ENCODE measurements at places on chromosomes 12 and 14.

GRCh38 chr14:90458536-90458935, 61.7 kb downstream of the CALM1 start:
- DNase-seq: no peak

DNA sequence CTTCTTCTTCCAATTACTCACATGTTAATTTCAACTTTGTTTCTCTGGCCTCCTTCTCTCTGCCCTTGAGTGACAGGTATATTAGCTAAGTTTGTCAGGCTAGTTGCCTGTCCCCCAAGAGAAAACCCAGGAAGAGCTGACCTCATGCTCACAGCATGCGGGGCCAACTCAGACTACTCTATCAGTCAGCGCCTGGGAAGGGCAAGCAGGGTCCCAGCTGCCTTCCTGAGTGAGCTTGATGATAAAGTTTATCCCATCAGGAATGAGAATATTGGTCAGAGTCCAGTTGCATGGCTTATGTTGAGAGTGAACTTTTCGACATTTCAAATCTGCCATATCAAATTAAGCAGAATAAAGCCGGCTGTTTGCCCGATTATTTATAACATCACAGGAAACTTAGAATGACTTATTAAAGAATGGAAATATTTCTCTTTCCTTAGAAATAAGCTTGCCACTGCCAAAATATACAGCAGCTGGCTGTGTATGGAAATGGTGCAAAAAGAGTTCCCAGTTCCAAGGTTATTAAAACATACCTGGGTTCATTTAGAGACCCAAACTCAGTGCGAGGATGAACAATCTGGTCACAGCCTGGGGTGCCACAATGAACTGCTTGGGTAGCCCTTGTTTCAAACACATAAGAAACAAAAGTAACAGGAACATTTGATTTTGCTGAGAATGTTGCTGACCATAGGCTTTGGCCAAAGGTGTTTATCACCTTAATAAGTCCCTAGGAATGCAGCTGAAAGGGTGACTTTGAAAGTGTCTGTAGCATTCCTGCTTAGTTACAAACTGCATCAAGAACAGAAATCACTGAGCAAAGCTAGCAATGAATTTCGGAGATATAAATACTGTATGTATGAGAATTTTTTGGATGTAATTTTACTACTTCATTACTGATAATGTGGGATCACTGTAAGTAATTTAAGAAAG, 1553.8 kb upstream of the FLRT2 start:
- DNase-seq: no peak

DNA sequence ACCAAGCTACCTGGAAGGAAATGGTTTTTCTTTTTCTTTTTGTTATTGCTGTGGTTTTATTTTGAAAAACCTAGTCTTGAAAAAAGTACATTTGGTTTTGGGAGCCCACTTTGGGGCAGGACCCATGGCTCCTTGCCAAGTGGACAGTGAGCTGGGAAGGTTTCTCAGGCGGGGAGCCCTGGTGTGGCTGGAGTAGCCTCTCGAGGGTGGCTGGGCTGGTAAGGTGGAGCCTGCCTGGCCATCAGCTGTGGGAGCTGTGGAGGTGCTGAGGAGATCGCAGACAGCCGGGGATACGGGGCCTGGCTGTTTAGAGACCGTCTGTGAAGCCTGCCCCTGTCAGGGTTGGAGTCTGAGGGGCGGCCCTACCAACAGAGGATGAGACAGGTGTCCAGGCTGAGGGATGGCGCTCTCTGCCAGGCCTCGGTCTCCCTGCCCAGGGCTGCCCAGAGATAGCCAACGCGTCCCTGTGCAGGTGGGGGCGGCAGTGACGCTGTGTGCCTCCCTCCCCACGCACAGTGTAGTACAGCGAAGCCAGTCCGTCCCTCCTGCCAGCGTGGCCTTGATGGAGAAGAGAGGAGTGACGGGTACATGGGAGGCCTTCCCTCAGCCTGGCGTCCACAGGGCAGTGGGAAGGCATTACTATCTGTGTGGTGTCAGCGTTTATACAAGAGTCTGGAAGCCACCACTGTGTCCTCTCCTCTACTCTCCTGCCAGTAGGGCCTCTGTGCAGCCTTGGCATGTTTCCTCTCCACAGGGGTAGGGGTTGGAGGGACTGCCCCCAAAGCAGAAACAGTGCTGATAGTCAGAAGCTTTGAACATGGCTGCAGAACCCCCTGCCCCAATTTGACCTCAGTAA, 5.9 kb downstream of the RIN3 start:
- no peak for DNase-seq

DNA sequence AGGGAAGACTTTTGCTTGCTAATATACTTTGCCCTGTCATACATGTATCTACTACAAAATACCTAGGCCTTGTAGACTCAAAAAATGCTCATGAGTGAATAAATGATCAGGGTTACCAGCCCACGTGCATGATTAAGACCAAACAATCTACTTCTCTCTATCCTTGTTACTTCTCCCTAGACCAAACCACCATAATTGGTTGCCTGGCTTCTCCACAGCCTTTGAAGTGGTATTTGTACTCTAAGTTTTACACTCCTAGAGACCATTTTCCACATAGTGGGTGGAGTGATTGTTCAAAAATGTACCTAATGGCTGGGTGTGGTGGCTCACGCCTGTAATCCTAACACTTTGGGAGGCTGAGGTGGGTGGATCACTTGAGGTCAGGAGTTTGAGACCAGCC, 14.1 kb upstream of the RPS6KL1 start:
- DNase-seq: no peak

DNA sequence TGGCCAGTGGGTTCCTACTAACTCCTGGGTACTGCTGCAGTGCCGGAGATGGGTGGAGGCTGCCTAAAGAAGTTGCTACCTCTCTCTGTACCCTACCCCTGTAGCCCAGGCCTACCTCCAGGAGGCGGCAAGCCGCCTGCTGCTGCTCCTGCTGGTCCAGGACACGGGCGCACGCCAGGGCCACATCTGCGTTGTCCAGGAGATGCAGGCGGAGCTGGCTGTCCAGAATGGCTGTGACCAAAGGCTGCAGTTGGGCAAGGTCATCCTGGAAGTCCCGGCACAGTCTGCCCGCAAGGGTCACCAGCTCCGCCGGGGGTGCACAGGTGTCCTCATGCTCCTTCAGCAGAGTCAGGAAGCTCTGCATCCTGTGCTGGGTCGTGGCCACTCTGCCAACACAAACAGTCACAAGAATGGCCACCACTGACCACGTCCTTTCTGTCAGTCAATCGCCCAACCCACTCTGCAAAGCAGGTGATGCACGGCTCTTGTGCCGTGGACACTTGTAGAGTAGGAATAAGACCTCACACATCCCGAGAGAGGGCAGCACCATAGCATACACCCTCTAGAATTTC, 1.6 kb downstream of the ANHX start:
- no peak for DNase-seq

DNA sequence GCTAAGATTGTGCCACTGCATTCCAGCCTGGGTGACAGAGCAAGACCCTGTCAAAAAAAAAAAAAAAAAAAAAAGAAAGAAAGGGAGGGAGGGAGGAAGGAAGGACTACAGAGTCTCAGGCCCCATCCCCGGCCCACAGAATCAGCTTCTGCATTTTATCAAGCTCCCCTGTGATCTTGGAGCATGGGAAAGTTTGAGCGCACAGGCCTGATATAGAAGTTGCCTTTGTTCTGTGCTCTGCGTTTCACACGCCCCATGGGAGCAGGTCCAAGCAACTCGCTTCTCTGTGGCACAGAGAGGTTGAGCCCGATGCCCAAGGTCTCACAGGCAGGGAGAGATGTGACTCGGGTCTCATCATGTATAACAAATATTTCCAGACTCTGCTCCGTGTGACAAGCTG, 101.8 kb downstream of the PHETA1 start:
- DNase-seq: no peak

DNA sequence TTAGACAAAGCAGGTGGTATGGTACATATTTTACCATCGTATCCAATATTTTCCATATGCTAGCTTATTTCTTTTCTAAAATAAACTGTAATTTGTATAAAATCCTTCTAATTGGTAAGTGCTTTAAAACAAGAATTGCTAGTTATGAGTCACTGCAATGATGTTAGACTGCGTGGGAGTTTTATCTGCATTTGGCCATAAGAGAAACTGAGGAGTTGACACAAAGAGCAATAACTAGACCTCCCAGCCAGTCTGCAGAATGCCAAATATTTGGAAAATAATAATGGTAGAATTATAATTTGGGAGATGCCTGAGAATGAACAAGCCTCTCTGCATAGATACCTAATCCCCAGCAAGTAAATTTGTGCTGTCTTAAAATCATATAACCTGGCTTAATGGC, 61.7 kb upstream of the PTPRR start:
- no peak for DNase-seq

- no peak for DNase-seq
Measured at GRCh38 chr14:99093532-99094517, 178.2 kb downstream of the BCL11B start.

DNA sequence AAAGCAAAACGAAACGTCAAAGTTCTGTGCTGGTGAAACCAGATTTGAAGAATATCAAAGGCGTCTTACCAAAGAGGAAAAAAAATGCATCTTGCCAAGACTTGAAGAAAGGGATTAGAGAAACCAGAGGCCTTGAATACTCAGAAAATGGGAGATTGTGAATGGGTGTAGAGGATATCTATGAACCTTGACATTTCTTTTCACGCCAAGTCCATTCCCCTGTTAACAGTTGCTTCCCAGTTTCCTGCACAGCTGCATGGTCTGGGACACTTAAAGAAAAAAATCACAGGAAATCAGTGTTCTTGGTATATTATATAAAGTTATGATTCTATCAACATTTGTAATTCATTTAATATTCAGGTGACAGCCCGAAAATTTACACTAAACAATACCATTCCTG, 1.4 kb upstream of the GTF2A1 start:
- DNase-seq: no peak

GRCh38 chr14:96582411-96582961, 80.3 kb downstream of the PAPOLA start:
- DNase-seq: no peak

DNA sequence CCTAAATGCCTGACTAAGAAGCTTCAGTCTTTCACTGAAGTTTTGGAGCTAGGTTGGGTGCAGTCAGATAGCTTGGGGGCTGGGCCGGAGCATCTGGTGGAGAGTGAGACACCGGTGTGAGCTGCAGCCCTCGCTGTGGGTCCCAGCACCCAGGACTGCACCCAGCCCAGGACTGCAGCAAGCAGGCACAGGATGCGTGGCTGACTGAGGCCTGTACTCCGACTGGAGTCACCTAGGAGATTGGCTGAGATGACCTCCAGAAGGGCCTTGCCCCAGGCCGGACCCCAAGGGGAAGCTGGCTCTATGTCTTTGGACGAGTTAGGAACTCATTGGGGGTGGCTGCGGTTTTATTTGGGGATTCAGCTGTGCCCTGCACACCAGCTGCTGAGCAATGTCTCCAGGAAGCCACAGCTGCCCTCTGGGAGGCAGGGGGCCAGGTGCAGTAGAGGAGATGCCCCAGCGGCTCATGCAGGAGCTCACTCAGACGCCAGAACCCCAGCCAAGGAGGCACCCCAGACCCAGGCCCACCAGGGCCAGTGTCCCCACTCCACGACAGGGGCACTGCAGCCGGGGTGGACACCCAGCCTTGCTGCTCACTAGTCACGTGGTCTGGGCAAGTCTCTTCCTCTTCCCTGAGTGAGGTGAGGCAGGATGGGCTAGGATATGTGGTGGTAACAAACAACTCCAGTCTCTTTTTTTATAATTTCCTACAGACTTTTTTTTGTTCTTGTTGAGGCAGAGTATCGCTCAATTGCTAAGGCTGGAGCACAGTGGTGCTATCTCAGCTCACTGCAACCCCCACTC, 31.8 kb upstream of the RCOR1 start:
- DNase-seq: no peak

DNA sequence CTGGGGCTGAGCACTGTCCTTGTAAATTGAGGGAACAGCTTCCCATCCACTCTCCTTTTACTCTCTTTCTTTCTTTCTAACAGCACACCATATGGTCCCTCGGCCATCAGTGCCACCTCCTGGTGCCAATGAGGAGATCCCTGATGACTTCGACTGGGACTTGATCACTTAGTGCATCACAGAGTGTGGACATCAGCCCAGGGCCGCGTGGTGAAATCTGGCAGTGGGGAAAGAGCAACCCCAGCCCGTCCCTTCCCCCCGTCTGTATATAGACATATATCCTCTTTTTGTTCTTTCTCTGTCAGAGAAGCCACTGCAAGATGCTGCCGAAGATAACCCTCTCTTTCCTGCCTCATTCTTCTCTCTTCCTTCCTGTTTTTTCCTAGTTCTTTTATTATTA, 13.5 kb downstream of the C3AR1 start:
- DNase-seq: no peak

- DNase-seq: no peak
Measured at GRCh38 chr14:58265401-58265800, 20.8 kb downstream of the PSMA3 start.

- no peak for DNase-seq
Measured at GRCh38 chr12:74339211-74339610, 198.4 kb upstream of the ATXN7L3B start.

GRCh38 chr12:122672515-122672914, 30.6 kb downstream of the HCAR2 start:
- no peak for DNase-seq
